Left renal pelvis (tissue), 4 donors: ENCODE measurements at places on chromosomes 7 and 10.

DNA sequence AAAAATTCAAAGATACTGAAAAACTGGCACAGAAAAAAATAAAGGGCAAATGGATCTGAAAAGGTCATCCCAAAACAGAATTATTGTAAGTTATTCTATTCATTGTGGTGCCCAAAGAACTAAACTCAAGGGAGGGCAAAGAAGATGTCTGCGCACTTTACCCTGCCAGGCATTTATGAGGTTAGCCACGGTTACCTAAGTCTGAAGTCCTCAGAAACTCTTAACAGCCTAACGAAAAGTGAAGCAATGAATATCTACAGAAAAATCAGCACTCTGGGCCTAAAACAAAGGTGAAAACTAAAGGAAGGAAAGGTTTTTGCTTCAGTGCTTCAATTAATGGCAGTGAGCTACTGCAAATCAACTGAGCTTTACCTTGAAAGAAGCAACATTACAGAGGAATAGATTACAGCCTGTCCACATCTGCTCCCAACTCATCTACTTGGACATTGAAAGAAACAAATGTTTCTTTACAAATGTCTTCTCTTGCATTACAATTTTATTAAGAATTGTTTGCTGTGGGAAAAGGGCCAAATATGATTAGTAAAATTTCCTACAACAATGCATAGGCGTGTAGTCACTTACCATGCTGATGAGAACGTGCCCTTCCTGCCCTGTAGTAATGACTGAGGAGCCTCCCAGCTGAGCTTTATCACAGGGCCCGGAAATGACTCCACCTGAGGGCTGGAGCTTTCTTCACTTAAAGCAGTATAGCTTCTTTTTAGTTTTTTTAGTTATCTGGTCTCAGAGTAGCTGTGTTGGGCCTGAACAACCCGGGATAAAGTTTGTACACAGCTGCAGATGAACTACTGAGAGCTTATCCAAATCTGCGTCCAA is at the start of gene TUBAL3:
TUBAL3 (minus strand) TSS at position 621 of the 834 bp plus-strand sequence; CDS start at position 585, 36 bp downstream.
- no peak for DNase-seq

DNA sequence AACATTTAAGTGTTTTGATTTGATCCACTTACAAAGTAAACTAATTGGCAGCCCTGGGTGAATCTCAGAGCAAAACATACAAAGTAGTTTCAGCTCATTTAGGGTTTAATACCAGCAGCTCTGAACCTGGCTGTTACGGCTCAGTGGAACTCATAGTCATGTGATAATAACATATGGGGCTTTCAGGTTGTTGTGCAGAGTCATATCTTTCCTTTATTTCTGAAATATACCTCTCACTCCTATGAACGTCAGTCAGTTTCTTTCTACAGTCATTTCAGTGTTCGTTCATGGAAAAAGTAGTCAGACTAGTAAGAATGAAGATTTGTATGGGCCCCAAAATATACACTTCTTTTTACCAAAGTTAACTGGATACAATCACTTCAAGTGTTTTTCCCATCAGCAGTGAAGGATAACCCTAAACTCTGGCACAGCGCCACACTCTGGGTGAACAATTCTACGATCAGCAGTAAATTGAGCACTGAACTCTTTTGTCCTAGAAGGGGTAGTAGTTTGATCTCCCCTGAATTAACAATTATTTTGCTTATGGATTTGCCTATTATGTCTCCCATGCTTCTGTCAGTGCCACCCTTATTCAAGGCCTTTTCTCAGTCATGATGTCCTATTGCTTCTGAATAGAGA is 218.6 kb downstream of the THSD7A start:
- no peak for DNase-seq

GRCh38 chr10:18238870-18239485 is 98.8 kb downstream of the CACNB2 start:
- no peak for DNase-seq

DNA sequence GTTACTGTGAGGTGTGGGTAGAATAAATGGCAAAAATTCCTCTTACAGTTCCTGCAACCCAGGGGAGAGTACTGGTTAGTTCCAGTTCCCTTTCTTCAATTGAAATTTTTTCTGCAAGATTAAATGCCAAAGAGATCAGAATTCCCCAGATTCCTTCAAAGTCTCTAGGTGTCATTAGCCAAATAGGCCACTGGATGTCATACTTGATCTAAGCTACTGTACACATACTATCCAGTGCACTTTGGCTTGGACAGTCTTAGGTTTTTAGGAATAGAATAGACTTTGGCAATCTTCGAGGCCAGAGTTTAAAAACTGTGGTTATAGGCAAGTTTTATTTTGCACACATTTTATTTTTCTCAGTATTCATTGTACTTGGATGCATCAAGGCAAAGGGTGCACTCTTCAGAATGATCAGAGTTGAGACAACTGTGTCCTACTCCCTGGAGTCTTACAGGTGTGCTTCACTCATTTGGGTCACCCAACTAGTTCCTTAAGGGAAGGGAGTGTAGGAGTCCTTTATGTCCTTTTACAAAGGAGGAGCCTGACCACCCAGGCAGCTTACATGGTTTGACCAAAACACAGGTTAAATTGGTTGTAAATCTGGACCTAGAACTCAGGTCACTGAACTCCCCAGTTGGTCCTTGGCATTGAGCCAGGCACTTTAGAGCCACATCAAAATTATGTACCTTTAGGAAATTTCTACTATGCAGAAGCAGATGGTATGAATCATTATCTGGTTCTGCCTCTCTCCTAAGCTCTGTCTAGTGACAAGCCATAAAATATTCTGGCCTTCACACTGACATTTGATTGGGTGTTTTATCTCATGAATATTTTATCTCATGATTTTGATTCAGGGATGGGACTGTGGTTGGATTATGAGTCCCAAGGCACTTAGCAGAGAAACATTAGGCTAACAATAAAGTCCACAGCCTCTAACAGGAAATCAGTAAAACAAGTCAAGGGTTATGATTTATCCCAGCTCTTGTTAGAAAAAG is 49.5 kb downstream of the ASAH2B start:
- no peak for DNase-seq

- no peak for DNase-seq
Measured at GRCh38 chr7:51256209-51256781, 60.3 kb downstream of the COBL start.

DNA sequence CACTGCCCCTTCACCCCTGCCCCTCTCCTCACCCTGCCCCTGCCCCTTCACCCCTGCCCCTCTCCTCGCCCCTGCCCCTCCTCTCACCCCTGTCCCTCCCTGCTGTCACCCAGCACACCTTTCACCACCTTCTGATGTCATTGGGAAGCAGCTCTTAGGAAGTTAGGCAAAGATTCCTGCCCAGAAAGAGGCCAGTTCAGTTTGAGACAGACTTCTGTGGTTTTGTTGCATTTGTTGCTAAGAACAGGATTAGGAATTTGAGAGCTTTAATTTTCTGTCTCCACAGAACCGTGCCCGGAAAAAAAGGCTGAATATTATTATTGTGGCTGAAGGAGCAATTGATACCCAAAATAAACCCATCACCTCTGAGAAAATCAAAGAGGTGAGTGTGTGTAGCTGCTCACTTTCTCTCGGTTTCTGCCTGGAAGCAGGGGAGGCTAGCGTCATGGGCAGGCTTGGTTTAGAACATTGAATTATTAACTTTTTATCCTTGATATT is 39.6 kb downstream of the PFKP start:
- no peak for DNase-seq

- DNase-seq: no peak
Measured at GRCh38 chr7:30470771-30471170, 7.8 kb downstream of the NOD1 start.

- DNase-seq: no peak
Measured at GRCh38 chr7:122988333-122988732, 7.2 kb downstream of the TAS2R16 start.

- DNase-seq: no peak
Measured at GRCh38 chr7:120404042-120404441, 131.1 kb downstream of the KCND2 start.

DNA sequence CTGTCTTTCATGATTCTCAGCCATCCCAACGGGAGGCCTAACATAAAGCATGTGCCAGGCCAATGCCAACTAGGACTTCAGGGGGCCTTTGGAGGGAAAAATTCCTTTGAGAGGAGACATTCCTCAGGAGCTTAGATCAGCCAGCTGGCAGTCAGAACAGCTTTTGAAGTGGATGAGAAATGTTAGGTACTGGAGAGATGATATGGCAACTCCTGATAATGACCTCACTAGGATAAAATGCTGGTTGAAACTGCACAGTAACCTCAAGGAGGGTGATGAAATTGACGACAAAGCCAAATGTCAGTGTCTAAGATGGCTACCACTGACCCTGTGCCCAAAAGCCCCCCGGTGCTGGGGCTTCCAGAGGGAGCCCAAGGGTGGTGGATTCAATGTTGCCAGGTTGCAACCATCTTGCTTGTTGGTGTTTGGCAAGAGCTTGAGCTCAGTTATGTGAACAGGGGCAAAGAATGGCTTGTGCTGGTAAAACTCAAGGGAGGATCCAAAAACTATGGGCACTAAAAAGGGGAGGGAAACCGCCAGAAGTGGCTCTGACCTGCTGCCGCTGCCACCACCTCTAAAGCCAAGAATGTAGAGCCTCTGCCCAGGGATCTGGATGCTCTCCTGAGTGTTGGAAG is 121.2 kb downstream of the UBE2H start:
- DNase-seq: no peak

GRCh38 chr7:148116829-148117403 is 473.6 kb upstream of the C7orf33 start:
- no peak for DNase-seq

GRCh38 chr7:107494315-107494751 is 24.5 kb downstream of the GPR22 start:
- DNase-seq: no peak

DNA sequence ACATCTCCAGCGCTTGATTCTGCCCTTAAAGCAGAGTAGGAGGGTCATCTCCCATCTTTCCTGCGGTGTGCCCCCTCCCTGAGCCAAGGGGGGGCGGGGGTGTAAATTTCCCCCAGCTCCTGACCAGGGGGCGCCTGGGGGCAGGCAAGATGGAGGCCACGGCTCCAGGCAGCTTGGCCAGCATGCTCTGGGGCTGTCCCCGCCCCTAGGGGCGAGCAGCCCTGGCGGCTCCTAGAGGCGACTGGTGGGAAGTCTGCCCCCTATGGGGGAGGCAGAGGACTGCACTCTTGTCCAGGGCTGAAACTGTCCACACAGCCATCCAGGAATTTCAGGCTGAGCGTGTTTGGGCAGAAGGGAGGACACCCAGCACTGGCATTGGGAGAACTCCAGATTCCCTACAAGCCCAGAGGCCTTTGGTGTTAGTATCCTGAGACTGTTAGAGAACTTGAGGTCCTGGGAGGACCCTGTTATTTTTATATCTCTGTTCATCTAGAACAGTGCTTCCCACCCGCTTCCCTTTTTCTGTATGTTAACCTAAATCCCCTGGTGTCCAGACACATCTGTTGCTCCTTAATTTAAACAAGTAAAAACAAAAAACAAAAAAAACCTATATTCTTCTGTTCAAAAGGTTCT is 4.6 kb downstream of the STRA8 start:
- no peak for DNase-seq

GRCh38 chr10:80416479-80417098 is 8.2 kb downstream of the PRXL2A start:
- DNase-seq: peak; percentile 44

DNA sequence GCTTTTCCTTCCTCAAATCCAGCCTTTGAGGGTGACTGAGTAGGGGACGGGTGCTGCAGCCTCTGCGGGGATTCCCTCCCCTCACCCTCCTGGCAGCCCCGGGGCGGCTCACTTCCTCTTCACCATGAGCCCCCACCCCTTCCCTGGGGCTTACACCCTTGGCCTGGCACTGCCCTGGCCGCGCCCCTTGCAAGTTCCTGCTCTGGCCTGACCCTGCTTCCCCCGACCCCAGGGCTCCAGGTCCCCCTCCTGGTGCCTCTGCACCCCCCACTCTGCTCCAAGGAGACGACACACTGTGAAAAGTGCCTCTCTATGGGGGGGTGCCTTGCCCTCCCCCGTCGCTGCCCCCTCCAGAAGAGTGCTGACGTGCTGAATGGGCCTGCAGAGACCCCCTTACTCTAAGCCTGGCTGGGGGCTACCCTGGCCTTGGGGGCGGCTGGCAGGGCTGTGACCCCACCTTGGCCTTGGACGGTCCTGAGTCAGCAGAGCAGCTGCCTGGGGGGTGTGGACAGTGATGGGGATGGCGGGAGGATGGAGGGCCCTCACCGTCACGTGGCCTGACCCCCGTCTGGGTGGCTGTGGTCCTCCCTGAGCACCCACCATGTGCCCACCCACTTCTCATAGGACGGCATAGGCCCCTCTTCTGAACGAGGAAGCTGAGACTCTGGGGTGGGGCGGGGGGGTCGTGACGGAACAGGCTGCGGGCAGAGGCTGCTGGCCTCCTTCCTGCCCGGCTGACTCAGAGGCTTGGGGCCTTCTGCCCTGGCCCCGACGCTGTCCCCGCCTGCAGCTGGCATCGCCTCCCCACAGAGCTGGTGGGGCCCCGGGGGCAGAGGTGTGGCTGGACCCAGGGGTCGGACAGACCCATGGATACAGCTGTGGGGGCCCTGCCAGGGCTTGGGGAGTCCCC is 9.8 kb downstream of the LFNG start:
- DNase-seq: no peak

DNA sequence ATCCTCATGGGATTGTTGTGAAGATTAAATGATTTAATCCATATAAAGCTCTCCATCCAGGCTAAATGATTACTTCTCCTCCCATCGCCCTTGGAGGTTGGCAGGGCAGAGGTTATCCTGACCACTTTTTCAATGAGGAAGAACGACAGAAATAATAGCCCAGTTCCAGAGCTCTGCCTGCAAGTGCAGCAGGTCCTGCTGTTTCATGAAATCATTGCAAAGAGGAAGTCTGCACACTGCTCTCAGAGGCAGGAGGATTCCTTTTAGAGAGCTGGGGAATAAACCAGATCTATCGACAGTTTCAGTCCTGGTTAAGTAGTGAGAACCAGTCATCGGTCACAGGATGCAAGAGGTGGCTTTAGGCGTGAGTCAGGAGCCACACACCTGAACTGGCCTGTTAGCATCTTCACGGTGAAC is 25.0 kb upstream of the CDH23 start:
- no peak for DNase-seq

GRCh38 chr10:92695679-92696605 is 6.2 kb downstream of the HHEX start:
- no peak for DNase-seq

DNA sequence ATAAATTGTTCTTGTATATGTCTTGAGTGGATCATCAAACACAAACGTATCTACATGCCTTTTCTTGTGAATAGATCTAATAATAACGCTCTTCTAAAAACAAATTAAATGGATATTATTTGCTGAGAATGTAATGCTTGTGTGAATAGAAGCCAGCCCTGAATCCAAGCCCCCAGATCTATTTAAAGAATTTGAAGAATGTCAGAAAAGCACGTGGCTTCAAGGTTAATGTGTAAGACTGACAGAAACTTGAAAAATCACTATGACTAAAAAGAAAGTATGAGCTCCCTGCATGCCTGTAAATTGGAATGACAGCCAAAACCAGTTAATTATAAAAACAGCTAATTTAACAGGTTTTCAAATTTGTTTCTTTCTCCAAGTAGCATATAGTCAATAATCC is 43.2 kb upstream of the ATRNL1 start:
- DNase-seq: peak; percentile 16

DNA sequence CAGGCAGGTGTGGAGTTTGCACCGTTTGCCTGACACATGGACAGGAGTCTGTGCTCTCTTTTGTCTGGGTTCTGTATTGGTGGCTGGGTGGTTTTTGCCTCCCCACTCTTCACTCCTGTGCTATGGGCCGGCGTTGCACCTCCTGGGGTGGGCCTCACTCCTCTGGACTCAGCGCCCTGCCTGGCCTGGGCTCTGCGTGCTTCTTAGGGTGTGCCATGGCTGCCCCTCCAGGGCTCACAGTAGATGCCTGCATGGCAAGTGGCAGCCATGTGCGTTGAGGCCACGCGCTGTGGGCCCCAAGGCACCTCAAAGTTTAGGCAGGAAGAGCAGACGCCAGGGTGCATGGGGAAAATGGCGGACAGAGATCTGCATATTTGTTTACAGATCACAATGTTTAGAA is 319.8 kb downstream of the ADARB2 start:
- no peak for DNase-seq

GRCh38 chr10:5565671-5566581 is 41.2 kb downstream of the CALML3 start:
- DNase-seq: no peak
